ENCODE measurements at places on chromosomes 1 and 21.

DNA sequence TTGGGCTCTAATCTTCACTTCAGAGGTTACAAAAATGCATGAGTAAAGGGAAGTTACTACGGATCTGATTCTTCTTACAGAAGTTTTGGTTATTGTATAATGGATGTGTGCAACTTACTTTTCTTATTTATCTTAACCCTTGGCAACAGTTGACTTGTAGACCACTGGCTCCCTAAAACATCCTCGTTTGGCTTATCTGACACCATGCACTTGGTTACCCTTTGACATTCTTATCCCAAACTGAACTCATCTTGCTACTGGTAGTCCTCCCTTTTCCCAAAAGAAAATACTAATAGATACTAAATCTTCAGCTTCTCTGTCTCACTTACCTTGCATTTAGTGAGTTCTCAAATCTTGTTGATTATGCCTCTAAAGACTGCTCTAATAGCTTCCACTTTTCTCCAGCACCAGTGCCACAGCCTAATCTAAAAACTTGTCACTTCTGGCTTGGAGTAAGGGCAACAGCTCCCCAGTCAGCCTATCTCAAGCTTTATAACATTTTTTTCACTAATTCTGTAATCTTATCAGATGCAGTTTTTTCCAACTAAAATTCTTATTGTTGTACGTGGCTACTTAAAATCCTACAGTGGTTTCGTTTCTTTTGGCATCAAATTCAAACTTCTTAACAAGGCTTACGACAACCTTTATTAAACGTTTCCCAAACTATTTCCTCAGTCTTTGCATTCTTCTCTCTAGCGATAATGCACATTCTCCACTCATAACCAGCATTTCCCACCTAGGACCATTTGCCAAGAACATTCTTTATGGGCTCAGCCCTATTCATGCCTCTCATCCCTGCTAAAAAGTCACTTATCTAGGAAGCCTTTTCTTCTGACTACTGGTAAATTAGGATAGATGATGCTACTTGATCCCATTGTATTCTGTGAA, 204.2 kb downstream of the KCNT2 start:
- no peak for DNase-seq

- DNase-seq, result no peak
Measured at GRCh38 chr1:45669379-45669778, 17.0 kb downstream of the GPBP1L1 start.

DNA sequence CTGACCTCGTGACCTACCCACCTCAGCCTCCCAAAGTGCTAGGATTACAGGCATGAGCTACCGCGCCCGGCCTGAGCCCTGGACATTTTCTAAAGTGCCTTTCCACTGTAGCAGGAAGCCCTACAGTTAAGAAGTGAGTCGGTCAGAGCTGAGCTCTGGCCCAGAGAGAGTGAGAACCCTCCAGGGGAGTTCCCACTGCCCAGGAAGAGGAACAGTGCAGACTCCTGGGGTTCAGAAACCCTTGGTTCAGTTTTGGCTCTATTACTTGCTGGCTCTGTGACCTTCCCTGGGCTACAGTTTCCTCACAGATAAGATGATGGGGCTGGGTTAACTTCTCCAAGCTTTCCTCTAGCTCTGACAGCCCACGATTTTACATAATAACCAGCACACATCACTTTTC, 20.9 kb downstream of the SLC9A1 start:
- no peak for DNase-seq

- DNase-seq, result no peak
Measured at GRCh38 chr1:161710560-161710959, 3.5 kb downstream of the FCRLA start.

- DNase-seq, result no peak
Measured at GRCh38 chr1:200248541-200248940, 161.3 kb downstream of the ZNF281 start.

GRCh38 chr1:224631462-224632115, 15.5 kb downstream of the CNIH3 start:
- DNase-seq, result no peak

DNA sequence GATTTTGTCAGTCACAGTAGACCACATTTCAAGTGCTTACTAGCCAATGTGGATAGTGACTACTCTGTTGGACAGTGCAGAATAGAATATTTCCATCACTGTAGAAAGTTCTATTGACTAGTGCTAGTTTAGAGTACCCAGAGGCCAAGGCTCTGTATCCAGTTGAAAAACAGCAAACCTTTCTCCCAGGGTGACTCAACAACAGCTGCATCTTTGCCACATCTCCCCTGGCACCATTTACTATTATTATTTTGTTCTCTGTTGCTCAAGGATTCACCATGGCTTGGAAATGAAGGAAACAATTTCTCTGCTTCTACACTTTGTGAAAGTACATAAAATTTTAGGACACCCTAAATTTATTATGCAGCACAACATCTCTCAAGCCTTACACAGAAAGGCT, 85.3 kb upstream of the WDR26 start:
- DNase-seq, result no peak

Data from SIG-M5 (cell line).